ENCODE measurements at places on chromosomes 3 and 15.

DNA sequence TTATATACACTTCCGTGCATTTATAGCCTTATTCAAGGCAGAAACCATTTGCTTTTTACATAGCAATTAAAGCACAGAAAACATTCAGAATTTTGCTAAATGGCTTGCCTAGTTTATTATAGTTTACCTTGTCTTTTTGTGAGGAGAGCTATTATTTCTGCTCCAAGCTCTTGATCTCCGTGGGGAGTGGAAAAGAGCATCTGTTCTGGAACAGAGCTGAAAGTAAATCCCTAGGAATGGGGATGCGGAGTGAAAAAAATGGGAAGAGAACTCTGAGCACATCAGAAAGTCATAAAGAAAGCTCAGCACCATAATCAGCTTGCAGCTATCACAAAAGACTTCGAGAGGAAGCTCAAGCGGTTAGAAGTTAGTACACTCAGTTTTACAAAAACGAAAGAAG, 1006.7 kb downstream of the ROBO2 start:
- DNase-seq, result no peak

GRCh38 chr3:66038726-66039589, at the start of gene MAGI1:
Gene MAGI1, minus strand, starts transcription at chr3:66038918. Its CDS starts 610 bp downstream, at chr3:66038308.
- DNase-seq, result peak; percentile 23

DNA sequence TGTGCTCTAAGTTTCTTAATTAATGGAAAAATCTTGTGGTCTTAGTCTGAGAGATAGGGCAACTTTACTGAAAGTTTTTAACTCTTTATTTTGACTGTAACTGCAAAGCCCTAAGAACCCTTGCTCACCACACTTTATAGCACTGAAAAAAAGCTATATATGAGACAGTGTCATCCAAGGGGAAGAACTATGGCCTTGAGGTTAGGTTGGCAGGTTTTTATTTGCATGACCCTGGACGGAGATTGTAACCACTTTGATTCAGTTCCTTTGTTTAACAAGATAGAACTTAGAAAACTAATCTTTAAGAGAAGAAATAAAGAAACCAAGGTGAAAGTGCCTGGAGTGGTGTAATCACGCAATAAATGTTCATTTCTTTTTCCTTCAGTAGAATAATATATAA, 30.6 kb upstream of the LYSMD4 start:
- DNase-seq, result no peak

DNA sequence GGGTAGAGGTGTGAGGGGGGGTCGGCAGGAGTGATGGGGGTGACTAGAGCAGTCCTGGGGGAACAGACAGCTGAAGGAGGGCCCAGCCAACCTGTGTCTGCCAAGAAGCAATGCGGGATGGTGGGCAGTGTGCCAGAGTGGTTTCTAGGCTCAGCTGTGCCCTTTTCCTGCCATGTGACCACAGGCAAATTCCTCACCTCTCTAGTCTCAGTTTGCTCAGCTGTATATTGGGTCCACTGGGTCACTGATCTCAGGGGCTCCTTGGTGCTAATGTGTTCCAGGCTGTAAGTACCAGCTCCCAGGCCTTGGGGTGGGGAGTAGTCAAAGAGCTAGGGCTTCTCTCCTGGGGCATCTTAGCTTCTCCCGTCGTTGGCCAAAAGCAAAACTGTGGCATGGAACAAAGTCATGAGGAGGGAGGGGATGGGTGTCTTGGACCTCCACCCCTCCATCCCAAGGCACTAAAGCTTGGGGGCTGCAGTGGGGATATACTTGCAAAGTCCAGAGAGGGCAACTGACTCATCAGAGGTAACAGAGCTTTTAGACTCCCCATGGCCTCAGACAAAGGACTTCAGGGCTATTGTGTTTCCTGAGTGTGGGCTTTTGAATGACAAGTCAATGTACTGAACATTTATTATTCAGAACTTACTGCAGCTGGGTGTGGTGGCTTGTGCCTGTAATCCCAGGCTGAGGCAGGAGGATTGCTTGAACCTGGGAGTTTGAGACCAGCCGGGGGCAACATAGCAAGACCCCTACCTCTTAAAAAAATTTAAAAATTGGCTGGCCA, 20.9 kb downstream of the SMAD6 start:
- no peak for DNase-seq

DNA sequence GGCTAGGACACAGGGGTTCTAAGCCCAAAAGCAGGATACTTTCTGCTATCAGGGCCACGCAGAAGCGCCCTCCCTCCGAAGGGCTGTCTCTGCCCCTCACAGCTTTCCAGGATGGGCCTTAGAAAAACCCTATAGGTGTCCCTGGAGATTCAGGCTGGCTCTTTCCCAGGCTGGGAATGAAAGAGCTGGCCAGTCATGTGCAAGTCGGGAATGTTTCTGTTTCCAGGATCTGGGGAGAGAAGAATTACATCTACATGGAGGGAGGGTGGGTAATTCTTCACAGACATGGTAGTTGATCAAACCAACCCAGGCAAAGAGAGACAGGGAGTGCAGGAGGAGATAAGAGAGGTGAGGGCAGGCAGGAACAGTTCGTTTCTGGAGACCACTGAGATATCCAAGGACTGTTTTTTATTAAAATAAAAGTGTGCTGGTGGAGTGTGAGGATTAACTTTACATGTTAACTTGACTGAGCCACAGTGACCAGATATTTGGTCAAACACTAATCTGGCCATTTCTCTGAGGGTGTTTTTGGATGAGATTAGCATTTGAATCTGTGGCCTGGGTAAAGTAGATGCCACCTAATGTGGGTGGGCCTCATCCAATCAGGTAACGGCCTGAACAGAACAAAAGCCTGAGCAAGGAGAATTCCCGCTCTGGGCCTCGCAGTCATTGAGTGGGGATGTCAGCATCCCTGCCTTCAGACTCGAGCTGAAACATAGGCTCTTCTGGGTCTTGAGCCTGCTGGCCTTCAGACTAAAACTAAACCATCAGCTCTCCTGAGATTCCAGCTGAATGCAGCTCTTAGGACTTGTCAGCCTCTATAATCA, 15.3 kb downstream of the NUP210 start:
- no peak for DNase-seq

GRCh38 chr15:71411538-71412482, 296.5 kb downstream of the THSD4 start:
- DNase-seq, result no peak

DNA sequence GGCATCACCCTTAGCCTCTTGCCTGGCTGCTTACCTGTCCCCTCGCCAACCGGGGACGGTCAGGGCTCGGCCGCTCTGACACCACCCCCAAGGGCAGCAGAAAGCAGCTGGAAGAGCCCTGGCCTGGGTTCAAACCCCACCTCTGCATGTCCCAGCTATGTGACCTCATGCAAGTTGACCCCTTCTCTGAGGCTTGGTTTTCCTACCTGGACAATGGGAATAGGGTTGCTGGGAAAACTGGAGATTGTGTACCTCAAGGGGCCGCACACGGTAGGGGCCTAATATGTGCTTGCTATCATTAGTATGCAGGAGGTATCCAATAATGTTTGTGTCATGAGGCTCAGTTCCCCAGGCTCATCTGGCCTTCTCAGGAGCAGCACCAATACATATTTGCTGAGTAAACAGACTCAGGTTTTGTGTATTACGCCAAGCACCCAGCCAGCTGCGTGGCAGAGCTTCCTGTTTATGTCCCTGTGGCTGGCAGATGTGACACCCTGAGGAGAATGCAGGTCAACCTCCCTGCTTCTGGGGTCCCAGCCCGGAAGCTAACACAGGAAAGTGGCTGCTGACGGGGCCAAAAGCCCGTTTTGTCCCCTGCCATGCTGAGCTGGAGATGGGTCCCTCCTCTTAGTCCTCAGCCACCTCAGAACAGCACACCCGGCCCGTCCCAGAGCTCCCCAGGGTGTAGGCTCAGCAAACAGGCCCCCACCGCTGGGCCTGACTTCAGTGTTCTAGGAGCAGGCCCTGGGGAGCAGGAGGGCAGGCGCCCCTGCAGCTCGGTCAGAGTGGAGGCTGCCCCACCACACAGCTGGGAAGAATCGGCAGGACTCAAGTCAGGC, 29.7 kb downstream of the PLXND1 start:
- DNase-seq, result no peak

DNA sequence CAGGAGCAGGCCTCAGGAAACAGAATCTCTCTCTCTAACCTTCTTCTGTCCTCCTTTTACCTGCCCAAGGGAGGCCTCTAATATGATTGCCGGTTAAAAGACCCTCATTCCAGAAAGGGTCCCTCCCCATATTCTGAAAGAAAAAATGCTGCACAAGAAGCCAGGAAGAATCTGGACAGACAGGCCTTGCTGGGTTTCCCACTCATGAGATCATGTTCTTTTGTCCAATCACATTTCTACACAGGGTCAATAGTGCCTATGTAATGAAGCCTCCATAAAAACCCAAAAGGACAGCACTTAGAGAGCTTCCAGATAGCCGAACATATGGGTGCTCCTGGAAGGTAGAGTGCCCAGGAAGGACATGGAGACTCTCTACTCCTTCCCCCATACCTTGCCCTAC, 146.0 kb downstream of the MYO9A start:
- DNase-seq, result no peak

- no peak for DNase-seq
Observed at GRCh38 chr3:140917772-140918171, 23.9 kb upstream of the SLC25A36 start.

GRCh38 chr15:98562331-98562937, 85.9 kb upstream of the IGF1R start:
- DNase-seq, result no peak

DNA sequence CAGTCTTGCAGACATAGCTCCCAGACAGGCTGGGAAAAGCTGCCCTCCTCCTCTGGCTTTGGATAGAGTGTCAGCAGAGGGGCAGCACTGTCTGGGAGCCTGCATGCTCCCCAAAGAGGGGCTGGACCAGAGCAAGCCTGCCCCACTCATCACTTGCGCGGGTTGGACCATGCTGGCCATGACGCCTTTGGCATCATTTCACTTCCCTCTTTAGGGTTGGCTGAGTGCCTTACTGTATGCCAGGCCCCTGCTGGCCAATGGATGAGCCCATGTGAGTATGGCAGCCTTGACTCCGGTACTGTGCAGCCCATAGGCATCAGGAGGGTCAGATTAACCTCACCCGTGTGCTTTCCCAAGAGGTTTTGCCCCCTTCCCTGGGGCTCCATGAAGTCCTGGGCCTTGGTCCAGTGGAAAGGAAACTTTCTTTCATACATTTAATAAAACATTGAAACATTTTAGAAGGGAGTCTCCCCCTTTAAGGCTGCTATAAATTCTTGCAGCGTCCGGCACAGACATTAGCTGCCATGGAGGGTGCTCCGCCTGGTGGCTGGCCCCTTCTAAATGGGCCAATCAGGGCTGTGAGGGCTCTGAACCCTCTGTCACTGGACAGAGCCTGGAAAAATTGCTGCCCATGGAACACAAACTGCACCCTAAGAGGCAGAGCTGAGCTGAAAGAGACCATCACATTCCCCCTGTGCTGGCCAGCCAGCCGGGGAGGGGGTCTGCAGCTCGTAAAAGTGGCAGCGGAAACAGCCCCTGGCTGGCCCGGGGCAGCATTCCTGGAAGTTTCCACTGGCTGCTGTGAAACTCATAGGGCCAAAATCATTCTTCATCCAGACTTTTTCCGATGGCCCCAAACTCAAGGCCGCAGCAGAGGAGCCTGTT, 20.8 kb upstream of the DUSP7 start:
- no peak for DNase-seq

GRCh38 chr3:169295126-169295525, 368.4 kb downstream of the MECOM start:
- DNase-seq, result no peak

GRCh38 chr3:134600206-134600605, 50.6 kb downstream of the KY start:
- no peak for DNase-seq

DNA sequence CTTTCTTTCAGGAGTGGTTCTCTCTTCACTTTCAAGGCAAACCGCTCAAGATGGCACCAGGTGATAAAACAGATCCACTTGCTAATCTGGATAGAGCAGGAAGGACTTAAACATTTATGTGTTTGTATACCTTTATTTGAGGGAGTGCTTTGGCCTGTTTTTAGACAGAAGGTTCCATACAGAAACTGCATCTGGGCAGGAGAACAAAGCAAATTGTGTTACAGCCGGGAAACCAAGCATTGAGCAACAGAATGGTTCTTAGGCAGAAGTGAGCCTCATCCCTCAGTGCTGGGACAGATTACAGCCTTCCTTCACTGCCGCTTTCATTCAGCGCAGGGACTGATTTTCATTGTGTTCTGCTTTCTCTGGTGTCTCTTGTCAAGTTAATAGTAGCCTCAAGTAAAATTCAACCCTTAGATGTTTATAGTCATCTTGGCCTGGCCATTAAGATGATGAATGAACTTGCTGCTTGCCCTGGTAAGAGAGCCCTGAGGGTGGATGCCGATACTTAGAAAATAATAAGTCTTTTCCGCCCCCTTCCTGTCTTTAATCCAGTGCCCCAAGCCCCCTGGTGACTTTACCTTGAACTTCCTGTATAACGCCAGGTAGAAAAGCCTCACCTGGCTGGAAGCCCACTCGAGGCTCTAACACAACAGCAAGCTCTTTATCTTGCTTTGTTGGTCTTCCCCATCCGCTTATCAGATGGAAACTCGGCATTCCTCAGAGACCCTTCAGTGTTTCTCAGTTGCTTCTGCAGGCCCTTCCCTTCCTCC, 168.0 kb upstream of the CTDSPL start:
- DNase-seq, result no peak

DNA sequence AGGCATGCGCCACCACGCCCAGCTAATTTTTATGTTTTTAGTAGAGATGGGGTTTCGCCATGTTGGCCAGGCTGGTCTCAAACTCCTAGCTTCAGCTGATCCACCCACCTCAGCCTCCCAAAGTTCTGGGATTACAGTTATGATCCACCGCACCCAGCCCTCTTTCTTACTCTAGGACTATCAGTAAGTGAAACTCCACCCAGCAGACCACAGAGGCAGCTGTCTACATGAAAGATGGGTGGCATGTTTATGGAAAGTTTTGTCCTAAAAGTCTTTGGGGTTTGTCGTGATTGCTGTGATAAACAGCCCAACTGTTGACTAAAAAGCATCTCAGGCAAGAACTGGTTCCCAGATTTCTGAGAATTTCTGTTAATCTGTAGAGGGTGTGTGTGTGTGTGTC, 10.9 kb downstream of the ARL6IP5 start:
- no peak for DNase-seq

DNA sequence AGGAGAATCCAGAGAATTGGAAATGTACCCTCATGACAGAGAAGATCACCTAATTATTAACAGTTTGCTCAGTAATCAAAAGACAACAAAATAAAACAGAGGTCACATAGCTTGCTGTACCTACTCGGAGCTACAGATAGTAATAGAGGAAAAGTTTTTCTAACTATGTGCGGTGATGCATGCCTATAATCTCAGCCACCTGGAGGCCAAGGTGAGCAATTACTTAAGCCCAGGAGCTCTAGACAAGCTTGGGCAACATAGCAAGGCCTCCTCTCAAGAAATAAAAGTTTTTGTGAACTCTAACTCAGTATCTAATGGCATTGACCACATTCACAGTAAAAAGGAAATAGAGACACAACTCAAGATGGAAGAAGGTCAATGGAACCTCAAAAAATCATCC, 243.6 kb downstream of the ATP8B4 start:
- no peak for DNase-seq

Measured in cortex of kidney (tissue), 1 donor.